ENCODE measurements at places on chromosomes 12 and 14. TPM values are rescaled to one million over a fixed set of nuclear protein-coding genes. Genes with fewer than 3 reads are reported as not detected.

- DNase-seq, result no peak
Observed at GRCh38 chr12:32125455-32126084, 18.9 kb downstream of the BICD1 start.

GRCh38 chr14:75723716-75724115 is 62.7 kb downstream of the TTLL5 start:
- no peak for DNase-seq

DNA sequence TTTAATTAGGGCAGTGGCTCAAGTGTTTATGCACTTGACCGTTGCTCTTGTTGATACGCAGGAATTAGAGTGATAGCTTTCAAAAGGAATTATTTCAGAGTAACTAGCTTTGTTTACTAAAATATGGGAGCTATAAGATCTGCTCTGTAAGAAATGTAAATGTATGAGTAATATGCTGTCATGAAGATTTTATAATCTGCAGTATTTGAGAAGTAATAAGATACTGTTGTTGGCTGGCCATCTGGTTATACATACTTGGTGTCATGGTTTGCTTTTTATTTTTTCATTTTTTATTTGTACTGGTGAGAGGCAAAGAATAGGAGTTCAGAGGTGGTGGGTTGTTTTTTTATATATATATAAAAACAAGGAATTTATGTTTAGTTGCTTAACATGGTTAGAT is 58.5 kb downstream of the PLXNC1 start:
- no peak for DNase-seq

- DNase-seq, result no peak
Observed at GRCh38 chr14:25607192-25607591, 557.2 kb upstream of the STXBP6 start.

Gene RTL1
- total RNA-seq, result not detected

- DNase-seq, result peak; percentile 38
Observed at GRCh38 chr14:94677747-94678146, 65.6 kb downstream of the SERPINA3 start.

DNA sequence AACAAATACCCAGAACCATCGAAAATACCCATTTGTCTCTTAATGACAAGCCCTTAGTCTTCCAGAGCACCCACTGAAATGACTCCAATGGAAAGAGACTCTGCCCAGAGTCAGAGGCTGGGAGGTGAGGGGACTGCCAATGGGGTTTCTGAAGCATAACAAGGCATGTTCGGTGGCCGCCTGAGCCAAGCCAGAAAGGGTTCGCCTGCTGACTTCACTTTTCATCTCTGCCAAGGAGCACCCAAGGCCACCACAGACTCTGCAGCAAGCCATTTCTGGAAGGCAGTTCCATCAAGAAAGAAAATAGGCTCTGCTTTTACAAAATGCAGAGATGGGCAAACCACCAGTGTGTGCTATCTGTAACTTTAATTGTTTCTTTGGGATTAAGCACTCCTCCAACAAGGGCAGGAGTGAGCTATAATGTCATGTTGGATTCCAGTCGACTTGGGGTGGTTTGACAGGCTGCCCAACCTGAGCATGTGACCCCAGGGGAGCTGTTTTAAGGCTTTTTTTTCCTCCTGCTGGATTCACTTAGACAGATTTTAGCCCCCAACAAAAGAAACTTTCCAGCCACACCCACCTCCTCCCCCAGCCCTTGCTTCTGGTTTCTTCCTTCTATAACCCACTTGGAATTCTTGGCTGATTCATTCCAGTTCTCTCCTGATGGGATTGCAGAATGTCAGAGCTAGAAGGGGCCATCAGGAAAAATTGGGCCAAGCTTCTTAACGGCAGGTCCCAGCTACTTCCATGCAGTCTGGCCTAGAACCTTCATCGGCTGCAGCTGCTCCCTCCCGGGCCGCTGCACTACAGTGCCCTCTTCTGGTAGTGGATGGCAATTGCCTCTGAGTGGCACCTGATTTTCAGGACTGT is 24.1 kb downstream of the CKAP4 start:
- DNase-seq, result peak; percentile 74

DNA sequence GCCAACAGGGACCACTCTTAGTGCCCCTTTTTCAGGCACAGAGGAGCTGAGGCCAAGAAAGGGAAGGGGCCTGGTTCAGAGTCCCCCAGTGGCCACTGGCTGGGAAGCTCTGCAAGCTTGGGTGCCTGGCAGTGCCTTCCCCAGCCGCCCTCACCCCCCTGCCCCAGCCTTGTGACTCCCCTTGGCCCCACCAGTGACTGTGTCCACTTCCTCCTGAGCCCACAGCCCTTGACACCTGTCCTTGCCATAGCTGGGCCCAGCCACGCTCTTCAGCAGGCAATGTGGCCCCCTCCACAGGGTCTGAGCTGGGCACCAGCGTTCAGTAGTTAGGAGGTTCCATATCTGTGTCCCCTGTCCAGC is 19.0 kb upstream of the C14orf180 start:
- DNase-seq, result no peak

DNA sequence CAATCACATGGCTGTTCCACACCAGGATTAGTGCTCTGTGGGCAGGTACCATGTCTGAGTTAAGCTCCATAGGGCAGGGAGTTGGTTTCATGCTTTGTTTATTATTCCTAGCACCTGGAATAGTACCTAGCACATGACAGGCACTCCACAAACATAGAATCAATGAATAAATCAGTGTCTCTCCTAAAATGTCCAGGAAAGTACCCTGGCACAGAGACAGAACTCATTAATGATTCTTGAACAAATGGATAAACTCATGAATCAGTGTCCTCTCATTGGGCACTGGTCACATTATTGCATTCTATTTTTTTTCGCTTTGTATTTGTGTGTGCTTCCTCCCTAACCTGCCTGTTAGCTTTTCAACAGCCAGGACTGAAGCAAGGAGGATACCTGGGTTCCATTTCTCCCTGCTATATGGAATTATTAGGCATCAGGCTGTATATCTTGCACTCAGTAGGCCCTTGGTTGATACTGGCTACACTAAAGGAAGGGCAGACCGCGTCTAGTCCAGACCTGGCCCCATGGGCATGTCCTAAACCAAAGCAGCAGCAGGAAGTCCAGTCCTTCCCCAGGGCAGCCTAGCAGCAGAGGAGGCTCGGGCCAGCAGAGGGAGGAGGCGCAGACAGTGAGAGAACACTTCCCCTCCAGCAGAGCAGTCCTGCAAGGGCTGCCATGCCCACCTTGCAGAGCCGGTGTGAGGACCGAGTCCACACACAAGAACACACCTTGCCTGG is 18.4 kb downstream of the HDAC7 start:
- DNase-seq, result no peak

DNA sequence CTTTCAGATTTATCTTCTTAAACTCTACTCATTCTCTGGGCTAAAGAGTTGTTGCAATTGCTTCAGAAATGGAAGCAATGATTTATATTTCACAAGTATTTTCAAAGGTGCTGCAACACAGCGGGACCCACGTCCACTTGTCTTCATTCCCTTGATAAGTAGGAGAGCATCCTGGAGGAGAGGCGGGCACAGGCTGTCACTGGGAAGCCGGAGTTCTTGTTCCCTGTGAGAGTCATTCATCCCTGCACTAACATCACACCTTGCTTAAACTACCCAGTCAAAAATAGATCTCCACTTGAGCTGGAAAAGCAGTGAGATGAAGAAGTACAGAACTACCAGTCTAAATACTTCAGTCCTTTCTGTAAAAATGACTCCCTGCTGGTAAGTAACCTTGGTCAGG is 160.5 kb upstream of the RASSF8 start:
- DNase-seq, result no peak

- no peak for DNase-seq
Observed at GRCh38 chr12:47231456-47231855, 151.7 kb upstream of the AMIGO2 start.

Gene RALGAPA1
- 18.7 TPM for total RNA-seq

GRCh38 chr12:78316136-78316535 is 485.4 kb downstream of the NAV3 start:
- DNase-seq, result peak; percentile 17

- DNase-seq, result no peak
Observed at GRCh38 chr12:105765053-105766014, 373.4 kb downstream of the NUAK1 start.

Gene HOXC9
- total RNA-seq, result 7.2 TPM

- peak; percentile 44 for DNase-seq
Observed at GRCh38 chr14:35438910-35439713, 34.6 kb upstream of the NFKBIA start.

DNA sequence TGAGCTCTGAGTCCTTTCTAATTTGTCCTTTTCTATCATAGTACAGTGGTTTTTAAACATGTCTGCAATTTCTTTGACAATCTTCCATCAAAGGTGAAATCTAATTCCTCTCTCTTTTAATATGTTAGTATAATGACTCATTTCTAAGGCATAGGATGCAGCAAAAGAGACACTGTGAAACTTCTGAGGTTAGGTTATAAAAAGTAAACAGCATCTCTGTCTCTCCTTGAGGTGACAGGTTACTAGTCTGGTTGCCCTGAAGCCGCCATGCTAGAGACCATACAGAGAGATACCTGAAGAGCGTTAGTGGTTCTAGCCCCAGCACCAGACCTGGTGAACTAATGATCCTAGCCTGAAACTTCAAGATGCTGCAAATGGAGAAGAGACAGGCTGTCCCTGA is 114.3 kb downstream of the PPM1A start:
- no peak for DNase-seq

Gene DPPA3
- total RNA-seq, result not detected

Gene RD3L
- total RNA-seq, result not detected

GRCh38 chr12:14066021-14066420 is 84.6 kb upstream of the GRIN2B start:
- no peak for DNase-seq

GRCh38 chr14:84228702-84229101 is 1301.2 kb upstream of the FLRT2 start:
- no peak for DNase-seq

All from SK-MEL-5 (cell line).